ENCODE measurements at places on chromosomes 7 and 10.
A peak's percentile ranks its signal among the peaks of the same experiment; 100 is the strongest.

DNA sequence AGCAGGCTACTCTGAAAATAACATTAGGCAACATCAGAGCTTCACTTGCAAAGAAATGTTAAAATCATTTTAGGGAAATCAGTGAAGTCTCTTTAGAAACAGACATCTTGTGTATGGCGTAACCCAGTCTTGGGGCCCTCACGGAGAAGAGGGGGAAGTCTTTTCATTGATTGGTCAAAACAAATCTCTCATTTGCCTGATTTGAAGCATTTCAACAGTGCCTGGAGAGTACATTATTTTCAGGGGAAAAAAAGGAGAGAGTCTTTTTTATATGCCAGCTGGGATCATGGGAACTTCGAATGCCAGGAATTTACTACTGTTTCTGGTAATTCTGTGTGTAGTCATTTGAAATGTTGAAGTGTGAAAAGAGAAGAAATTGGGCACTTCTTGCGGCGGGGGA is 471.4 kb downstream of the PLXDC2 start:
- no peak for DNase-seq

DNA sequence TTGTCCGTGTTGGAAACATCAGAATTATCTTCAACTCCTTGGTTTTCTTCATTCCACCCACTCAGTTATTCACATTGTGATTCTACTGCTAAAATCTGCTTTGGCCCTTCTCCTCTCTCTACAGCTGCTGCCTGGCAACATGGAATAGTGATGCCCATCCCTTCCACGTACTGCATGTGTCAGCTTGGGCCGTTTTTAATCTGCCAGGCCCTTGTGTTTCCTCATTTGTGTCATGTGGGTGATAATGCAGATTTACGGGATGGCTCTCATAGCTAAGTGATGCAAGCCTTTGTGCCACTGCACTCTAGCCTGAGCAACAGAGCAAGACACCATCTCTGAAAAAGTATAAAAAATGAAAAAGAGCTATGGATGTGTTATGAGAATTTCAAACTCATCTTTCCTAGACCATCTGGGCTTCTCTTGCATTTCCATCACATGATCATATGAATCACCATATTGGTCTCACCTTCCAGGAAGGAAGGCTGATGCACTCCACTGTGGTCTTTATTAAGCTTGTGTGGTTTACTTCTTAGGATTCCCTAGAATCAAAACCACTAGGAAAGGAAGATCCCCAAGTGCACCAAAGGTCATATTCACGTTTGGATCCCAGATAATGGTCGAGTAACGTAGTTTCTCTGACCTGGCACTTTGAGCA is 20.6 kb upstream of the CELF2 start:
- no peak for DNase-seq

- DNase-seq, result no peak
Observed at GRCh38 chr7:22865602-22865960, 42.9 kb upstream of the TOMM7 start.

DNA sequence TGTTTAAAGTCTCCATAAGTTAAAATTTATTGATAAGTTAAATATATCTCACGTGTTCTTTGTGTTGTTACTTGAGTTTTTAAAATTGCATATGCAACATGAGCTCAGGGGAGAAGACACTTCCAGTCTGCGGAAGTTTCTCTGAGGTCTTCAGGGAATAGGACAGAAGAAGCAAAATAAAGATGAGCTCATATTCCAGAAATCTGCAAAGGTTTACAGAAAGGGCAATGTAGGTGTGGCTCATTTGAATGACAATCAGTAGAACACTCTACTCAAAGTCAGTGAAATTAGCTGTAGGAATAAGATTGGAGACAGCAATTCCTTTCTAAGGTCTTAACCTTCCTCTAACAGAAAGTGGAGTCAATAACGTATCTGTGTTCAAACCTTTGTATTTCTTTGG is 53.7 kb downstream of the CACNA2D1 start:
- DNase-seq, result no peak

- no peak for DNase-seq
Observed at GRCh38 chr7:131145026-131145425, 182.7 kb upstream of the MKLN1 start.

- peak; percentile 3 for DNase-seq
Observed at GRCh38 chr7:29146057-29146706, at the start of gene CPVL. TSS of gene CPVL (minus strand) at chr7:29146537. CDS start at chr7:29121061, 25,476 bp downstream.

- peak; percentile 73 for DNase-seq
Observed at GRCh38 chr7:149209518-149210269, 14.3 kb downstream of the ZNF282 start.

GRCh38 chr10:60719721-60720120 is 58.6 kb upstream of the CDK1 start:
- DNase-seq, result no peak

DNA sequence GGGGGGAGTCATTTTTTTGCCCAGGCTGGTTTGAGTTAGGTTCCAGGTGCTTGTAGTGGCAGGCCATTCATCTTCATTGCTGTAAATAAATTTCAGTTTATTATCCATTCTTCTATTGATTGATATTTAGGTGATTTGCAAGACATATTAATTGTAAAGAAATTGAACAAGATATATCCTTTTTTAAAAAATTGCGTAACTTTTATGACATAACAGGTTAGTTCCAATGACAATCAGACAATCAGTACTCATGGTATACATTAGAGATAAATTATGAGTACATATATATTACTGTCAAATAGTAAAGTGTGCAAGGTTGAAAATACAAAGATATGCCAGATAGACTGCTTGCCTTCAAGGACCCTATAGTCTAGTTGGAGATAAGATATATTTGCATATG is 92.2 kb upstream of the GLCCI1 start:
- no peak for DNase-seq

DNA sequence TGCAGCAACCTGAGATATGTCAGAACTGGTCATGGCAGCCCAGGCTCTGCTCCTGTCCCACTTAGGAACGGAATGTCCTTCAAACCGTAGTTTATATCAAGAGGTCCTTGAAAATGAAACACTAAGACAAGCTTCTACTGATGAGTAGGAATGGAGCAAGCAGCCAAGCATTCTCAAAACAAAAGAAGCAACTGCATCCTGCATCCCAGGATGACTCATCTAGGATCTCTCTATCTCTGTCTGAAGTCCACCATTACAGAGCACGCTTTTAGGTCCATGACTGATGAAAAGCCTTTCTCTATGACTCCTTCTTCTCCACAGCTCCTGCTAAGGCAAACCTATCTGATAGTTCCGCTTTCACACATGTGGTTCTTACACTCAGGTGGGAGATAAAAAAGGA is 16.3 kb downstream of the MBL2 start:
- DNase-seq, result no peak

All from stimulated activated CD8-positive, alpha-beta memory T cell treated with anti-CD3 and anti-CD28 coated beads, Interleukin-15, amount 100 ng/mL, for 48 hours (primary cell).